SHP77 treated with DMSO at 0.1 percent for 48 hours (cell line): ENCODE measurements at places on chromosomes 16 and 17.

DNA sequence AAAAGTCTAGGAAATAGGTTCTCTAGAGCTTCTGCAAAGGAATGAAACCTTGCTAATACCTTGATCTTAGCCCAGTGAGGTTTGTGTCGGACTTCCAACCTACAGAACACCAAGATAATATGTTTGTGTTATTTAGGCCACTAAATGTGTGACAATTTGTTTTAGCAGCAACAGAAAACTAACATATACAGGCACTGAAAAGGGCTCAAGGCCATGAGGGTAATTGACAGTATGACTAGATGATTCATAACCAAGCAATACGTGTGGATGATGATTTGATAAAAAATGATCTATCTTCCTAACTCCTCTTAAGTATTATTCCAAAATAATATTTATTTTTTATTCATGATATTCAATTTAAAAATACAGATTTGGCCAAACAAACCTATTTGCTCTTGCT, 27.7 kb upstream of the MED13 start:
- no peak for DNase-seq

DNA sequence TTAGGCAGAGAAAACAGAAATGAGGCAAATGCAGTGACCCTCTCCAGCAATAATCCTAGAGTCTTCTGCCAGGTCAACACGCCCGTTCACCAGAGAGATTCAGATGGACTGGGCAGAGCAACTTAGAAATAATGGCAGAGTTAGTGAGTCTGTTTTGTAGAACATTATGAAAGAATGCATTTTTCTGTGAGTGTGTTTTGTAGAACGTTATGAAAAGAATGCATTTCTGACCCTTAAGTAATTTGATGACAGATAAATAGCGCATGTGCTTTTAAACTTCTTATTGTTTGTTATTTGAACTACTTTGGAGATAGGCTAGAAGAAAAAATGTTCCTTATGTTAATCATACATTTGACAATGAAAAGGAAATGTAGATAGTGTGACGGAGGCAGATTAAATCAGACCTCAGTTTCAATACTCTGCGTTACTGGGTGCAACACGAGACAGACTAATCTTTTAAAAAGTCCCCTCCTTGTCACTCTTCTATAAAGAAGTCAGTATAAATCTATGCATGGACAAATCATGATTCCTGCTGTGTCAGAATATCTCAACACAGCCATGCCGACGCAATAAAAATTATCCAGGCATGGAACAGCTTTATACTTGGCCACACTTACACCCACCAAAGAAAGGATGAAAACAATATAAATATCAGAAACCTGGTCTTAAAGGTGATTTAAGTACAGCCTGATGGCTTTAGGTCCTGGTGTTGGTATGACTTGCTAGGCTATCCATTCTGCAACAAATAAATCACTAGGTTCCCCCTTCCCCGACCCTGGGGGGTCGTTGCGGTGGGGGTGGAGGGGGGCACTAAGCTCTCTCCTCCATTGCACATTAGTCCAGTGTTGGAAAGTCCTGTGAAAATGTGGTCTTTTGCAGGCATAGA, 47.8 kb downstream of the MARCHF10 start:
- DNase-seq, result no peak

DNA sequence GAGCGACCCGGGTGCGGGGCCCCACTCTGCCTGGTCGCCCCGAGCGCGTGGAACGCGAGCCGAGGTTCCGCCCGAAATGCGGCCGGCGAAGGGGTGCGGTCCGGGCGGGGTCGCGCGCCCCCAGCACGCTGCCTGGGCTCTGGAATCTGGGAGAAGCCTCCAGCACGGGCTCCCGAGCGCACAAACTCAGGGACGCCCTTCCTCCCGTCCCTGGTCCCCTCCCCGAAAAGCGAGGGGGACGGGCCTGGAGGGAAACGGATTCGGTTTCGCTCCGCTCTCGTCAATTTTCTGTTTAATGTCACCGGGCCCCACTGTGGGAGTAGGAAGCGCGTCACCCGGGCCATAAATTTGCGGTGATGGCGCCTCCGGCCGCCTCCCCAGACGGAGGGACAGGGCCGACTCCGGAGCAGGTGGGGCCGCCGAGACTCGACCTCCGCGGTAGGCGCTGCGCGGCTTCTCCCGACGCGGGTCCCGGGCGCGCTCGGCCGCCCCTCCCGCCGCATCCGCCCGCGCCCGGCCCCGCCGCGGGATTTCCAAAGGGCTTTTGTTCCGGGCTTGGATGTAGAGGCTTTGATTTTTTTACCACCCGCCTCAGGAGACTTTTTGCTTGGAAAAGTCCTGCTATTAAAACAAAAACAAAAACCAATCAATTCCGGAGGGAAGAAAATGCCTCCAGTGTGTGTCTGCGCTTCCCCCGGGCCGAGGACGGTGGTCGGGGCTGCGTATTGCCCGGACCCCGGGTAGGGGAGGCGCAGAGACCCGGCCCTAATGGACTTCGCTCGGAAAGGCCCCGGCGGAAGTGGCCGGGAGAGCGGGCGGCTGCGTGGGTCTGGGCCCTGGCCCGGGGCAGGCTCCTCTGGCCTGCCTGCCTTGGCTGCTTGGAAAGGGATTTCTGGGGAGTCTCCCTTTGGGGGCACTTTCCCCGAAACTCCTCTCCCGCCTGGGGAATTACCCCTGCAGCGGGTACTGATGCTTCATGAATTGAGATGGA, 7.9 kb upstream of the BAHCC1 start:
- DNase-seq, result no peak

DNA sequence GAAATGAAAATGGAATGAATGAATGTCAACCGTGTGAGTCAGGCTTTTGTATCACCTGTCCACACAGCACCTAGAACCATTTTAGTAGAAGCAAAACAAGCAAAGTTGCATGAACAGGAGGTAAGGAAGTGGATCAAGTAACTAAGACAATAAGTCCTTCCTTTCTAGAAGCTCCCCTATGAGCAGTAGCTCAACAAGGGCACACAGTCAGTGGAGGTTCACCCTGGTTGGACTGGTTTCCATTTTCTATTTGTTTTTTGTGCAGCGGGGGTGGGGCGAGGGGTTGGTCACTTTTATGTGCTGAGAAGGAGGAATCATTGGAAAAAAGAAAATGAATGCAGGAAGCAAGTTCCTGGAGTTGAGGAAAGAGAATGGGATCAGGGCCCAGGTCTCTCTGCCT, 4.0 kb upstream of the HSBP1 start:
- no peak for DNase-seq

GRCh38 chr17:35918665-35919064, 11.9 kb downstream of the RDM1 start:
- no peak for DNase-seq

GRCh38 chr17:327296-327695, 25.3 kb downstream of the RPH3AL start:
- no peak for DNase-seq

GRCh38 chr17:81143200-81143527, 22.1 kb upstream of the PVALEF start:
- DNase-seq, result no peak

- no peak for DNase-seq
Observed at GRCh38 chr17:17669580-17670235, 11.6 kb upstream of the RAI1 start.

DNA sequence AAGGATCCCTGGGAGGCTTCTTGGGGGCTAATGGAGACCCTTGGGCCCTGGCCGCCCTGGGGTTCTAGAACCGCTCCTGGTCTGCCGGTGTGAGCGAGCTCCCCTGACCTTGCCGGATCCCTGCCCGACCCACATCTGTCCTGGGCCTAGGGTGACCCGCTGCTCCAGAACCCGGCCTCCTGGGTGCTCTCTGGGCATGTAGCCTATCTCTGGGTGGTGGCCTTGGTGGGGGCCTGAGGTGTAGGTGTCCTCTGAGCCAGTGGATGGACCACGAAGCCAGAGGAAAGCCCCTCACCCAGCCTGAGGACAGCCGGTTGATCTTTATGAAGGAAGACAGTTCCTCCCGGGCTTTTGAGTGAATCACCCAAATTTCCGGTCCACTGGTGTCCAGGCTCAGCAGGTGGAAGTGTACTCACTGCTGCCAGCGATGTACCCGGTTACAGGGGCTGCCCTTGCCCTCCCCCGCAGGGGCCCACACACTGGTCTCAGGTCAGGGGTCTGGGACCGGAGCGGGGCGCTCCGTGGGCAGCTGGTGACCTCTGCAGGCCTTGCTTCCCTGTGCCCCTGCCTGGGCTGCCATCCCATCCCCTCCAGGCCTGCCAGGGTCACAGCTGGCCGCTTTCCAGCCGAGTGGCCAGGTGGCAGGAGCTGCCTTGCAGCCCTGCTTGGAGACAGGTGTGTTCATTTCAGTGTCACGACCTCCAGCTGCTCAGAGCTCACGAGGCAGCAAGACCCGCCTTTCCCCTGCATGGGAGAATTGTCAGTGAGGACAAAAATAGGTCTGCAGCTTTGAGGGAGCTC, 10.5 kb upstream of the GSE1 start:
- DNase-seq, result peak; percentile 72

- no peak for DNase-seq
Observed at GRCh38 chr16:29951625-29952365, 10.1 kb upstream of the TMEM219 start.

- DNase-seq, result peak; percentile 84
Observed at GRCh38 chr17:18257982-18258355, 569 bp downstream of the FLII start.

DNA sequence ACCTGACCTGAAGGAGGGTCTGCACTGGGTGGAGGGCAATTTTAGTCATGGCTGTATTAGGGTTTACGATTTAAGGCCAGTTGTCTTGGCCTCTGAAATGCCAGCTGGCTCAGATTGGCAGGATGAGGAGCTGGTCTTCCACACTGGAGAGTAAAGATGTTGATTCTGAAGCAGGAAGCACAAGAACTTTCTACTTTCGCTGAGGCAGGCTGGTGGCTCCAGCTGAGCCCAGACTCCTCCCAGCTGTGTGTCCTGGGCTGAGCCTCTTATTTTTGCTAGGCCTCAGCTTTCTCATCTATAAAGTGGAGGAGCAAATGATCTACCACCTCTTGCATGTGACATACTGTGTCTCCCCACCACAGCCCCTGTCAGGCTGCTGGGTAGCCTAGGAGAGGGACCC, 74.4 kb downstream of the MRM1 start:
- no peak for DNase-seq
